ENCODE measurements at places on chromosomes 11 and 22. TPM values are rescaled to one million over a fixed set of nuclear protein-coding genes. Genes with fewer than 3 reads are reported as not detected.

DNA sequence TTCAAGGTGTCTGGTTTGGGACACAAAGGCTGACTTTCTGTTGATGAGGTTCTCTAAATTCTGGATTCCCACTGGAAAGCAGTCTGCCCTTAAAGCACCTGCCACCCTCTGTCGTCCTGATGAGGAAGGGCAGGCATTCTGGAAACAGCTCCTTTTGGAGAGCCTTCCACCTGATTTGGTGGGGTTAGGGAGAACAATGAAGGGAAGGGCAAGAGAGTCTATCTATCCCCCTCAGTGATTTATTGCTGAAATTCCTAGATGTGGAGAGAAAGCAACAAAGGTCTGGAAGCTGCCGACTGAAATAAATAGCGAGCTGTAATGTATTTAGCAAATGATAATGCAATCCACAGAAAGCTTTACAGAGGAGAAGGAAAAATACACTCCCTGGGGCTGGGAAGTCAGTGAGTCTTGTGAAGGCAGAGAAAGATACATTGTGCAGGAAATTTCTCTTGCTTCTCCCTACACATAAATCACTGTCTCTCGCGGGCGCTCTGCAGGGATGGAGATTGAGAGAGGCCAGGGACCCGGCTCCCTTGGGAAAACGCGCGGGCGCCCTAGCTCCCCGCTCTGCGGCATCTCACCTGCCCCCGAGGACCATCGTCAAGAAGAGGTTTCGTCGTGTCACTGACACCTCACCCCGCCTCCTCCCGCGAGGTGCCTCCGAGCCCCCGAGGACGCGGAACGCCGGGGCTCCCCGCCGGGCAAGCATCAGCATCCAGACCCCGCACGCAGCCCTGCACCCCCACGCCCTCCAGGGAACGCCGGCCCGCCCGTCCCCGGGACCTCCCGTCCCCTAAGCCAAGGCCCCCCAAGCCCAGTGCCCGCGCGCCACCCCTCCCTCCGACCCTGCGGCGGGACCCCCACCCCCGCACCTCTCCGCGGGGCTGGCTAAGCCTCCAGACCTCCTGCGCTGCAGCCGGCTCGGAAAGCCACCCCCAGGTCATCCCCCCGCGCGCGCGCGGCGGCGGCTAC, 673 bp downstream of the CDON start:
- no peaks in the 10 kb centered on the region for H3K36me3 ChIP-seq
- no peaks in the 10 kb centered on the region for H3K27me3 ChIP-seq
- peak overlapping the region; percentile 74 for H3K4me3 ChIP-seq
- H3K4me1 ChIP-seq = peaks cover 20% of the 10 kb centered on the region
- peak; percentile 69 for DNase-seq

Gene RASSF10
- 0.35 TPM for total RNA-seq

GRCh38 chr11:130219148-130219547, 59.6 kb downstream of the ST14 start:
- no peak for DNase-seq
- peaks cover 6% of the 10 kb centered on the region for H3K4me1 ChIP-seq
- H3K27ac ChIP-seq = no peak overlapping the region
- peaks cover 9% of the 10 kb centered on the region for H3K27me3 ChIP-seq
- H3K4me3 ChIP-seq = no peak overlapping the region

Gene BBS1
- total RNA-seq = 18.8 TPM

GRCh38 chr22:45645150-45645525, 26.5 kb upstream of the ATXN10 start:
- no peak overlapping the region for H3K4me3 ChIP-seq
- peaks cover 62% of the 10 kb centered on the region for H3K27me3 ChIP-seq
- no peak for DNase-seq
- H3K36me3 ChIP-seq = no peaks in the 10 kb centered on the region

All from muscle of leg (tissue), 16 donors.